ENCODE measurements at places on chromosomes 3 and 15.

DNA sequence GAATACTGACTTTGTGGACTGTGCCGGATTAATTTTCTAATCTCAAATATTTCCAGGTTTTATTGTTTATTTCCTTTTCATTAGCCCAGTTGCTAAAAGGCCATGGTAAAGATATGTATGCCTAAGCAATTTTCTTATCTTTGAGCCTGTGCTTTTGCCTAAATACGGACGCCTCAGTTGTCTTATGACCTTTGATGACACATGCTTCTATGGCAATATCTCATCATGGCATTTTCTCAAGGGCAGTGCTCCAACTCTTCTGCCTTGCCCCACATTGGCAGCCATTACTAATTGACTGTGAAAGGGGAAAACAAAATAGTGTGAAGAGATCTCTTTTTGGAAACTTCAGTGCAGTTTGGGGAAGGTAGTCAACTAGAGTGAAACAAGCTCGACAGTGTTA lies 809.6 kb upstream of the NR2F2 start:
- H3K4me1 ChIP-seq = no peaks in the 10 kb centered on the region
- no peak overlapping the region for H3K4me3 ChIP-seq
- DNase-seq = no peak
- no peaks in the 10 kb centered on the region for H3K36me3 ChIP-seq
- no peaks in the 10 kb centered on the region for H3K27me3 ChIP-seq

GRCh38 chr3:63343674-63344073 lies 65.6 kb downstream of the SYNPR start:
- H3K36me3 ChIP-seq = no peaks in the 10 kb centered on the region
- peaks cover 11% of the 10 kb centered on the region for H3K27me3 ChIP-seq
- H3K4me3 ChIP-seq = no peak overlapping the region
- no peak for DNase-seq
- H3K4me1 ChIP-seq = peaks cover 10% of the 10 kb centered on the region

GRCh38 chr15:51667478-51667877 lies 13.8 kb upstream of the SCG3 start:
- no peaks in the 10 kb centered on the region for H3K36me3 ChIP-seq
- H3K27ac ChIP-seq = no peak overlapping the region
- H3K4me1 ChIP-seq = no peaks in the 10 kb centered on the region
- DNase-seq = no peak

DNA sequence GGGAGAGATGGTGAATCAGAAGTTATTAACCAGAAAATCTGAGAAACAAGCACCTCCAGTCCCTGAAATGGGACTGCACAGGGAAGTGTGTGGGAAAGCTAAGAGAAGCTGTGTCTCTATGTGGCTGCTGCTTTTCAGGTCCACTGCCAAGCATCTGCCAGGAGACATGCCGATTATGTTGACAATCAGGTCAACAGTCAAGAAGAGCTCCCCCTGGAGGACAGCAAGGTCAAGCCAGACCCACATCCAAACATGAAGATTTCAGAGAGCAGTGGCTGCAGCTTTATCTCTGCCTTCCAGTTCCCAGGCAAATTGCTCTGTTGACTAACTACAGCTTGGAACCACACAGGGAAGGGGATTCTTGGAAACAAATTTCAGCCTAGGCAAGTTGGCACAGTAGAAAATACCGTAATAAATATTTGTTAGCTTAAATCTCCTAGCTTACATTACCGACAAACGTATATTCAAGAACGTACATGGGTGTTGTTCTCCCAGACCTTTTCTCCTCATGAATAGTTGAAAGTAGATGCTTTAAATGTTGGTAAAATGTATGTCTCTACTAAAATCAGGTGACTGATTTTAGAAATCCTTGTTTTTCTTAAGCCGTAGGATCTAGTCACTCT lies 394.5 kb upstream of the RARB start:
- H3K4me1 ChIP-seq = peaks cover 35% of the 10 kb centered on the region
- H3K27me3 ChIP-seq = no peaks in the 10 kb centered on the region
- H3K27ac ChIP-seq = no peak overlapping the region
- H3K36me3 ChIP-seq = no peaks in the 10 kb centered on the region
- DNase-seq = no peak
- H3K4me3 ChIP-seq = no peak overlapping the region

GRCh38 chr3:58829321-58830000 lies 162.9 kb upstream of the FAM3D start:
- peaks cover 2% of the 10 kb centered on the region for H3K36me3 ChIP-seq
- H3K27me3 ChIP-seq = no peaks in the 10 kb centered on the region
- no peak overlapping the region for H3K4me3 ChIP-seq
- no peak overlapping the region for H3K27ac ChIP-seq

- H3K4me1 ChIP-seq = peaks cover 39% of the 10 kb centered on the region
- peak overlapping the region; percentile 85 for H3K27ac ChIP-seq
Observed at GRCh38 chr15:67843571-67844387, 3.9 kb upstream of the RNU6-1 start.

DNA sequence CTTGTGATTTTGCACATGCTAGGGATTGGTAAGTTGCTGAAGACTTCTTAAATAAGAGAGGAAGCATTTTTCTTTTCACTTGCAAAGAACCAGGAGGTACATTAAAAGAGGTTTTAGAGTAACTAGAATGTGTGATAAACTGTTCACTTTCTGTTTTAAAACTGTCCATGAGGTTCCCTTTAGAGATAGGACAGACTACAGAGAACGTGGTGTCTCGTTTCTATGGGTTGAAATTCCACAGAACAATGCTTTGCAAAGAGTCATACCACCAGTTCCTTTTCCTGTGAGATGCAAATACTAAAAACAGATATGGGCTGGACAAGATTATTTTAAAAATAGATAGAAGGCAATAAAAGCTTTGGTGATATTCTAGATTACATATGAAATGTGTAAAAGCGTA lies 372.8 kb downstream of the TIGIT start:
- peak overlapping the region; percentile 2 for H3K27ac ChIP-seq
- no peaks in the 10 kb centered on the region for H3K27me3 ChIP-seq
- peaks cover 3% of the 10 kb centered on the region for H3K36me3 ChIP-seq
- no peak overlapping the region for H3K4me3 ChIP-seq
- no peak for DNase-seq
- peaks cover 36% of the 10 kb centered on the region for H3K4me1 ChIP-seq

GRCh38 chr15:101543926-101544612 lies 54.6 kb upstream of the PCSK6 start:
- H3K27ac ChIP-seq = no peak overlapping the region
- H3K4me3 ChIP-seq = no peak overlapping the region
- no peaks in the 10 kb centered on the region for H3K36me3 ChIP-seq
- no peak for DNase-seq
- peaks cover 34% of the 10 kb centered on the region for H3K27me3 ChIP-seq
- no peaks in the 10 kb centered on the region for H3K4me1 ChIP-seq
